ENCODE measurements at places on chromosomes 1 and 21. TPM values are rescaled to one million over a fixed set of nuclear protein-coding genes. Genes with fewer than 3 reads are reported as not detected.

DNA sequence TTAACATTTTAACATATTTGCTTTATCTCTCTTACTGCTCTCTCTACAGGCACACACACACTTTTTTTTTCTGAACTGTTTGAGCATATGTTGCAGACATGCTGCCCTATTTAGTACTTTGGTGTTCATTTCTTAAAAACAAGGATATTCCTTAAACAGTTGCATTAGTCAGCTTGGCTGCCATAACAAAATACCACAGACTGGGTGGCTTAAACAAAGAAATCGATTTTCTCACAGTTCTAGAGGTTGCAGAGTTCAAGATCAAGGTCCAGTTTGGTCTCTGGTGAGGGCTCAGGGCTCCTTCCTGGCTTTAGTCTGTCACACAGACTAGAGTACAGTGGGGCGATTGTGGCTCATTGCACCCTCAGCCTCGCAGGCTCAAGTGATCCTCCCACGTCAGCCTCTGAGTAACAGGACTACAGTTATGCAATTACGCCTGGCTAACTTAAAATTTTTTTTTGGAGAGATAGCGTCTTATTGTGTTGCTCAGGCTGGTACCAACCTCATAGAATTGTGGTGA lies 46.7 kb downstream of the RPRD2 start:
- DNase-seq: peak; percentile 80

DNA sequence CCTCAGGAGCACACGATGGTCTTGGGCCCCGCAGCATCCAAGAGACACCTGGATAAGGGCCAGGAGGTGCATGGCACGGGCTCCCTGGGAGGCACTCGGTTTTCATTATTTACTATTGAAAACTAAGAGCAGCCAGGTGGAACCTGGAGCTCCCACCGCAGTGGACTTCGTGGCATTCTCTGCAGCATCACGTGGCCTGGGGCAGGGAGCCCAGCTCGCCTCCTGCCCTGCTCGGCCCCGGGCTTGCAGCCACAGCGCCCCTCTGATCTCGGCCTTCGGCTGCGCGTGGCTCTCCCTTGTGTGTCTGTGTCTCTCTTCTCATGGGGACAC lies 121.6 kb downstream of the SIK1 start:
- no peak for DNase-seq

The ZNF436 gene
- total RNA-seq: 6.5 TPM

GRCh38 chr1:41622402-41622801 lies 137.9 kb upstream of the EDN2 start:
- no peak for DNase-seq

GRCh38 chr1:165439330-165439729 lies 5.6 kb downstream of the RXRG start:
- no peak for DNase-seq

The GTF2B gene
- 18.8 TPM for total RNA-seq

DNA sequence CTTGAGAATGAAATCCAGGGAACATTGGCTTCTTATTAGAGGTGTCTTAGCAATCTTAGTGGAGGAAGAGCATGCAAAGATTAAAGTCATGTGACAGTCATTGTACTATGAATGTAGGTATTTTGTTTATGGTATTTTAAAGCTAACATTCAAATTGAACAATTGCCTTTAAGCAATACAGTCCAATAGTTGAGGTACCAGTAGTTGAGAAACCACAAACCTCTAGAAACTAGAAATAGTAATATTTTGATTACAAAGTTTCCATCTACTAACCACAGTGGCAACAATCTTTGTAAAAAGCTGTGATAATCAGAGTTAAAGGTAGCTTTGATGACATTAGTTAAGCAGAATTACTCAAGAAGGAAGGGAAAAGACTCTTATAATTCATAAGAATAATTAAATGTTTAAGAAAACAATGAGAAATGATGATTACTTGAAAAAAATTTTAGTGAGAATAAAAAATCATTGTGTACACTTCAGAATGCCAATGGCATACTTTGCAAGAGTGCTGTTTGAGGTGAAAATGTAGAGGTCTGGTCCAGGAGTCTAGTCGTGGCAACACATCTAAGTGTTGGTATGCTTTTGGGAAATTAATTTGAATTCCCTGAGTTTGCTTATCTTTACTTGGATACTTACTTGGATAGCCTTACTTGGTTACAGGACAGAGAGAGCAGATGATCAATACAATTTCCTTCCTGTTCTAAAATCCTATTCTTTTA lies 104.9 kb upstream of the PTGFR start:
- DNase-seq: no peak

DNA sequence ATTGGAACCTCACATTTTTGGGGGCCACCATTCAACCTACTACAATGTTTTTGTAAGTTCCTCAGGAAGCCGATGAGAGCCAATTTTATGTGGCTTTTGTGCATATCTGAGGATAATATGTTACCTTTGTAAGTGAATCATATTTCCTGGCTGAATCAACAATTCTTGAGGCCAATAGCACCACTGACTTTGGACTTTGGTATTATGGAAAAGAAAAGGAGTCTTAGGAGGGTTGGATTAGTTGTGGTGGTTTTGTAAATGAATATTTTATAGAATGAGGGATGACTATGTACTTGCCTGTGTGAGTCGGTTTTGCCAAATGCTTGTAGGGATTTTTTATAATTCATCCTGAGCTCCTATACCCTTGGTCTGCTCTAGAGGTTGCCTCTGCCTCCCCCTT lies 181.5 kb upstream of the HMGB4 start:
- DNase-seq: no peak

Data from MCF 10A (cell line).